IPS DF 6.9 (cell line): ENCODE measurements at places on chromosomes 1 and 21.
A peak's percentile ranks its signal among the peaks of the same experiment; 100 is the strongest.

DNA sequence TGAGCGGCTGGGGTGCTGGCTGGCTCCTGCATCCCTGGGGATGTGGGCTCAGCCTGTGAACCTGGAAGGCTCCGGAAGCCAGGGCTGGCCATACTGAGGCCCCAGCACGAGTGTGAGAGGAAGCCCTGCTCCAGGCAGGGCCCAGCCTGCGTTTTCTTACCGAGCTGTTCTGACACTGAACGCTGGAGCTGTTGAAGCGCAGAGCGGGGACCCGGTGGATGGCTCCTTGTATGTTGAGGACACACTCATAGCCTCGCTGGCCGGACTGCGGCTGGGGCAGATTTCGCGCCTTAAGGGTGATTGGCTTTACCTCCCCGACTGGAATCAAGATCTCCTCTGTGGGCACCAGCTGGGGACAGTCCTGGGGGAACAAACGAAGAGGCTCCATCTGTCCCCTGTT is 160.0 kb downstream of the PLXNA2 start:
- no peak for DNase-seq

- no peak for DNase-seq
Measured at GRCh38 chr1:234240680-234241079, 132.6 kb upstream of the COA6 start.

GRCh38 chr1:19505693-19506457 is 20.5 kb upstream of the CAPZB start:
- no peak for DNase-seq

DNA sequence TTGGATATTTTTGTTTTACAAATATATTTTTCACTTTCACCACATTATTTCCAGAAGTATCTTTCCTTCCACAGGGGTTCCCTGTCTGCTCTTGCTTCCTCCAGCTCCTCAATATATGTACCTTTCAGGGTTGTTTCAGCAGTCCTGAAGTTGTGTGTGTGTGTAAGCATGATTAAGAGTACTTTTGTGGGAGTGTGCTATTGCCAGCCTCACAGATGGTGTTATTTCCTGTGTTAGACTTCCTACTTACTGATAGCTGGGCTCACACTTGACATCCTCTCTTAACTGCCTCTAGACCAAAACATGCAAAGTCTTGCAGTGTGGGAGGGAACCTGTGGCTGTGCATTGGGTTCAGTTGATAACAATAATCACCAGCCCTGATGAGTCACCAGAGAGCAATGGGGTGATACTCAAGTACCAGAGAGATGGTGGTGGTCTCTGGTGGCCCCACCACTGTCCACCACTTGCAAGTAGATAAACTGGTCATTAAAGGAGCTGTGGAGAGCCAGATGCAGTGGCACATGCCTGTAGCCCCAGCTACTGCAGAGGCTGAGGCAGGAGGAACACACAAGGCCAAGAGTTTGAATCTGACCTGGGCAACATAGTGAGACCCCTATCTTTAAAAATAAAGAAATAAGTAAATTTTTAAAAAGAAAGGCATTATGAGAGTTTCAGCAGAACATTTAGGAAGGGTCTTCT is 126.7 kb downstream of the NR5A2 start:
- DNase-seq, result no peak

DNA sequence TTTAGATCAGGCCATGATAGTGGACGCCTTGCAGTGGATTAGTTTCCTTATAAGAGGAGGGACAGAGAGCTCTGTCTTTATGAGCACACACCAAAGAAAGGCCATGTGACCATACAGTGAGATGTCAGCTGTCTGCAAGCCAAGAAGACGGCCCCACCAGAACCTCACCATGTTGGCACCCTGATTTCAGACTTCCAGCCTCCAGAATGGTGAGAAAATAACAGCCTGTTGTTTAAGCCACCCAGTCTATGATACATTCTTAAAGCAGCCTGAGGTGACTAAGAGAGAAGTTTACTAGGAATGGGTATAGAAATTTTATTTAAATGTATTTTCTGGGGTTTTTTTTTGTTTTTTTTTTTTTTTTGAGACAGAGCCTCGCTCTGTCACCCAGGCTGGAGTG is 29.5 kb downstream of the L1TD1 start:
- no peak for DNase-seq

- DNase-seq, result no peak
Measured at GRCh38 chr1:47547753-47548573, 110.1 kb downstream of the FOXD2 start.

DNA sequence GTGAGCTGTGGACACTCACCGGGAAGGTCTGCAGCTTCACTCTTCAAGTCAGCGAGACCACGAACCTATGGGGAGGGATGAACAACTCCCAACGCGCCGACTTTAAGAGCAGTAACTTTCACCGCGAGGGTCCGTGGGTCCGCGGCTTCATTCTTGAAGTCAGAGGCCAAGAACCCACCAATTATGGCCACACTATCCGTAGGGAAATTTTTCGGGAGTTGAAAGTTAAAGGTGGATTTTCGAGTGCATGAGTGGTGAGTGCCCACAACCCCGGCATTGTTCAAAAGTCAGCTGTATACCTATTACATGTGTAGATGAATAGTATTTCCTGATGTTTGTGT is 19.7 kb downstream of the EXOC8 start:
- no peak for DNase-seq

GRCh38 chr1:237416924-237417655 is 375.1 kb downstream of the RYR2 start:
- no peak for DNase-seq

DNA sequence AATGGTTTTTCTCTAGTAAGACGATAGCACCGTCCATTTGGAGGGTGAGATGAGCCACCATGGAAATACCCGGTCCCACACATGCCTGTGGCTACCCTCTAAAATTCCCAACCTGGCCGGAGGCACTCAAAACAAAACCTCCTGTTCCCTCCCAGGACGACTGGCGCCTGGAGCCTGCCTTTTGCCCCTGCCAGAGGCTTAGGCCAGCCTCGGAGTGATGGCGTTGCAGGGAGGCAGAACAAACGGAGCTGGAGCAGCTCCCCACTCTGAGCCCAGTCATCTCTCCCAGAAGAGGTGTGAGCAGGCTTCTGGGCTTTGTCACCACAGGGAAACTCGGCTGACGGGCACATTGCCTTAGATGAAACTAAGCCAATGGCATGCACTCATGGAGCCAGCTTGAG is 213.7 kb upstream of the HOOK1 start:
- no peak for DNase-seq

GRCh38 chr1:207404849-207405525 is 49.1 kb upstream of the CR2 start:
- DNase-seq, result peak; percentile 20

GRCh38 chr1:99106274-99106673 is 101.6 kb upstream of the PLPPR5 start:
- no peak for DNase-seq

DNA sequence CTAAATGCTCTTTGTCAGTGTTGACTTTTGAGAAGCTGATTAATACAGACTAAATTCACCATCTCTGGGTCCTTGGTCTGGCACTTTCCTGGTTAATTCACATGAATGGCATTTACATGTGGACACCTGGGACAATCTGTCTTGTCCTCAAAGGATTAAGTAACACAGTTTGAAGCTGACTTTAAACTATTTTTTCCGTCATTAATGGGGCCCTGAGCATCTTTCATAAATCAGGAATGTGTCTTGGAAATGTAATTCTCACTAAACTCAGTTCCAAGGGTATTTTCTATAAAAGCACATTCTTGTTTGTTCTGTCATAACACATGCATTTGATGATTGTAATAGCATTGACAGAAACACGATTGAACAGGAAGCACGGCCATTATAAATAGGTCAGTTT is 26.7 kb upstream of the NBL1 start:
- DNase-seq, result no peak

- DNase-seq, result no peak
Measured at GRCh38 chr1:45250544-45250943, 44.1 kb upstream of the ZSWIM5 start.

GRCh38 chr1:198678301-198678836 is 39.5 kb downstream of the PTPRC start:
- DNase-seq, result no peak

DNA sequence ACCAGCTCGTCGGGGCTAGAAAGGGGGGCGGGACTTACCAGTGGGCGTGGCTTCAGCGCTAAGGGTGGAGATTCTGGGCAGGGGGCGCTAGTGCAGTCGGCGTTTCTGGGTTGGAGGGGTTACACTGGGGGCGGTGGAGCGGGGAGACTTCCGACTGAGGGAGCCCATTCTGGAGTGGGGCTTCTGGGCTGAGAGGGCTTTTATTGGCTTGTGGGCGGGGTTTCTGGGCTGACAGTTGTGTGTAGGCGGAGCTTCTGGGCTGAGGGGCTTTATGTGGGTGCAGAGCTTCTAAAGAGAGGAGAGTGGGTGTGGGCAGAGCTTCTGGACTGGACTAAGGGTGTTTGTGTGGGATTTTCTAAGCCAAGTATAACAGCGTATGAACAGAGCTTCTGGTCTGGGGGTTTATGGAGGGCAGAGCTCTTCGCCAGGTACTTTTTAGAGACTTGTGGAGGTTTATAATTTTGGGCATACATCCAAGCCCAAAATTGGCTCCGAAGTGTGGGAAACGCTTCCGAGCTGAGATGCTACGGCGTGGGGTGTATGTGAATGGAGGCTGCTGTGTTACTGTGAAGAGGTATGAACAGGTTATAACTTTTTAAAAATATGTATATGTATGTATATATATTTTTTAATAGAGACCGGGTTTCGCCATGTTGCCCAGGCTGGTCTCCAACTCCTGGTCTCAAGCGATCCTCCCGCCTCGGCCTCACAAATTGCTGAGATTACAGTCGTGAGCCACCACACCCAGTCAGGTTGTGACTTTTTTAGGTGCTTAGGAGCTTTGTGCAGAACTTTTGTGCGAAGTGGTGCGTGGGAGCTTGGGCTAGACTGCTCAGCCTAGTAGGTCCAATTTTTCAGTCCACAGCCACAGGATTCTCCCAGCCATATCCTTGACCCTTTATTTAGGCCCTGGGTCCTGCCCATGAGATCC is 825 bp downstream of the TMEM39B start:
- DNase-seq, result peak; percentile 92

DNA sequence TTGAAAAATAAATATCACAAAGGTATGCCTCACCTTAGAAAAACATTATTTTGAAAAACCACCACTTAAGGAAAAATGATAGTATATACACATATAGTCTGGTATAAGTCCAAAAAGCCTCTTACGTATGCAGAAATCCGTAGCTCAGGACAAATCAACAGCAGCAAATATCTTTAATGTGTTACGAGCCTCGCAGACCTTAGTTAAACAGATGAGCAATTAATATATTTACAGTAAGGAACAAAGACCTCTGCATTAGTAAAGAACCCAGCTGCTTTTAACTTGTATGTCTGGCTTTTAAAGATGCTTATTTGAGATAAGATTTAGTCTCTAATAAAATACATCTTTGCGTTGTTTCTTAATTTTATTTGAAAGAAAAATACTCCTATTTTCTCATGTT is 79.9 kb upstream of the CHRM3 start:
- no peak for DNase-seq

GRCh38 chr1:232699814-232700213 is 69.9 kb upstream of the SIPA1L2 start:
- no peak for DNase-seq

GRCh38 chr1:27563341-27563590 is 40.7 kb downstream of the AHDC1 start:
- DNase-seq, result no peak

DNA sequence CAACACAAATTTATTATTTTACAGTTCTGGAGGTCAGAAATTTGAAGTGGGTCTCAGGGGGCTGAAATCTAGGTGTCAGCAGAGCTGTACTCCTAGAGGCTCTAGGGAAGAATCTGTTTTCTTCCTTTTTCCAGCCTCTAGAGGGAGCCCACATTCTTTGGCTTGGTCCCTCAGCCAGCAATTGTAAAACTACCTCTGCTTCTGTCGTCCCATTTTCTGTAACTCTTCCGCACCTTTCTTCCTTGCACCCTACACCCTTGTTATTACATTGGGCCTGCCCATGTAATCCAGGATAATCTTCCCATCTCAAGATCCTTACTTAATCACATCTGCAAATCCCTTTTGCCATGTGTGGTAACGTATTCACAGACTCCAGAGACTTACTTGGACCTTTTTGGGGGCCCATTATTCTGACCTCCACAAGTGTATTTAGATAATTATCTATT is 24.8 kb upstream of the THEM4 start:
- peak; percentile 54 for DNase-seq

DNA sequence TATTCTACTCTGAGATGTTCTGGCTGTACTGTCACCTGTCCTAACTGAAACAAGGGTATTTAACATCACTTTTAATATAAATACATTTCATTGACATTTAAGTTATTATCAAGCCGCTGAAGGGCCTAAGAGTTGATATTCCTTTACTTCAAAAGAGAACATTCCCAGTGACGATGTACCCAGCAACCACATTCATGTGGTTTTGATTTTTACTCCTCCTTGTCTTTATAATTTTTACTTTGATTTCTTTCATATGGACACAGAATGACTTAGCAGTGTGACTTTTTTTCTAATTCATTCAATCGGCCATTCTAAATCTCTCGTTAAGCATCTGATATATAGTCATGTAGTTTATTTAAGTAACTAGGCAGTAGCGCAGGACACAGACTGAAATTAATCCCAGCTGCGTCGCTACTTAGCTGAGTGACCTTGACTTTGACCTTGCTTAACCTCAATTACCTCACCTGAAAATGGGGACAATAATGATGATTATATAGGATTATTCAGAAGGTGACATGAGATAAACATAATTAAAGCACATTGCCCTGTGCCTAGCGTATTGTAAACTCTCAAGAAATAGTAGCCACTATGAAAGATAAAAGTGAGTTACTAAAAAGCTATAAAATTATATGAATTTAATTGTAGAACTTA is 476.6 kb downstream of the SETD4 start:
- no peak for DNase-seq

- DNase-seq, result no peak
Measured at GRCh38 chr1:153210206-153210605, 7.0 kb downstream of the LELP1 start.

- no peak for DNase-seq
Measured at GRCh38 chr1:26126321-26127084, 14.9 kb downstream of the PDIK1L start.

GRCh38 chr21:17802572-17802971 is 16.6 kb downstream of the C21orf91 start:
- no peak for DNase-seq

GRCh38 chr1:150243003-150243402 is 7.1 kb upstream of the ANP32E start:
- DNase-seq, result no peak

- no peak for DNase-seq
Measured at GRCh38 chr1:224671076-224671475, 55.0 kb downstream of the CNIH3 start.
